HEK293T (cell line): ENCODE measurements at places on chromosomes 3 and 15.

DNA sequence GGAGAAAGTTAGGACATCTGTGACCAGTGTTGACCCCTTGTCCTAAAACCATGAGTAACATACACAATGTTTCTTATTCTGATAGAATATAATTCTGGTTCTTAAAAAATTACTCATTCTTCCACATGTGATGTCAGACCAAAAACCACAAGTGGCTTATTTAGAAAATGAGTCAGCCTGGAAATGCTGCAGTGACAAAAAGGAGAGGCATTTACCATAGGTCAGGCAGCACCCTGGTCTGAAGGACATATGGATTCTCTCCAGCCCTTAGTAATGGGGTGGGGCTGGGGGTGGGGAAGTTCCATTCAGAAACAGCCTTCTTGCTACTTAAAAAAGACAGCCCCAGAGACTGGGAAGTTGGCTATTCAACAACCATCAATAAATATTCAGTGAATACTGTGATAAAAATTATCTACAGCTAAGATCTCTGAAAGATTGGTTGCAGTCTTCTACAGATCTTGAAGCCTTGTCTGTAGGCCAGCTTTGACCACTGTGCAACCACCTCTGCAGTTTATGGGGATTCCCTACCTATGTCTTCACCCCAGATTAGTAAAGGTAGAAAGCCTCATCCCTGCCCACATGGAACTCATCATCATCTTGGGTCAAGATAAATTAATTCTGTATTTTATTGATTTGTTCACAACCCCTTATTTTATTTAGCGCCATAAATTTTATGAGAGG is 34.9 kb upstream of the TIMP4 start:
- no peak for DNase-seq

- DNase-seq: no peak
Measured at GRCh38 chr3:136856665-136857064, 5.3 kb upstream of the NCK1 start.

DNA sequence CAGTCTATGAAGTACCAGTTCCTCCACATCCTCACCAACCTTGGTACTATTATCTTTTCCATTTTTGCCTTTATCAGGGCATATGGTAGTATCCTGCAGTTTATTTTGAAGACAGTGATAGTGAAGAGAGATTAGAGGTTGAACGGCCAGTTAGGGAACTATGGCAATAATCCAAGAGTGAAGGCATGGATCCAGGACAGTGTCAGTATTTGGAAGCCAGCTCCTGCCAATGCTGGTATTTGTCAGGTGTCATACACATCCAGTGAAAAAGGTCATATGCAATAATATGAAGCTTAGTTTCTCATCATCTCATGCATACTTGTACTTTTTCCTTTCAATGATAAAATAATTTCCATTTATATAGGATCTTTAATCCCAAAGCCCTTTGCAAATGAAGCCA is 56.8 kb upstream of the KCNMB2 start:
- DNase-seq: no peak

DNA sequence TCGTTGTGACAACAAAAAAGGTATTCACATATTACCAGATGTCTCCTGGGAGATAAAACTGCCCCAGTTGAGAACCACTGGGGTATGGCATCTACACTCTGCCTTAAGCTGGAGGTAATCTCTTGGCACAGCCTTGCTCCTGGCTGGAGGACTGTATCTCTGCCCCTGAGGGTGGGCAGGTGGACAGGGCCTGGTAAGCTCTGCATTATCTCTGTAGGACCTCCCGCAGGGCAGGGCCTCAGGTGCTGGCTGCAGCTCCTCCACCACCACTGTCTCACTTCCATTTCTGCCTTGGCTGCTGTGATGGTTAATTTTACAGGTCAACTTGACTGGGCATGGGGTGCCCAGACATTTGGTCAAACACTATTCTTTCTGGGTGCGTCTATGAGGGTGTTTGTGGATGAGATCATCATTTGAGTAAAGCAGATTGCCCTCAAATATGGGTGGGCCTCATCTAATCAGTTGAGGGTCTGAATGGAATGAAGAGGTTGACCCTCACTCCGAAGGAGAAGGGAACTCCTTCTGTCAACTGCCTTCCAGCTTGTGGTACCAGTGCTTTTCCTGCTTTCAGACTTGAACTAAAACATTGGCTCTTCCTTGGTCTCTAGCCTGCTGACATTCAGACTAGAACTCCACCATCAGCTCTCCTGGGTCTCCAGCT is 9.8 kb upstream of the RHCG start:
- no peak for DNase-seq

DNA sequence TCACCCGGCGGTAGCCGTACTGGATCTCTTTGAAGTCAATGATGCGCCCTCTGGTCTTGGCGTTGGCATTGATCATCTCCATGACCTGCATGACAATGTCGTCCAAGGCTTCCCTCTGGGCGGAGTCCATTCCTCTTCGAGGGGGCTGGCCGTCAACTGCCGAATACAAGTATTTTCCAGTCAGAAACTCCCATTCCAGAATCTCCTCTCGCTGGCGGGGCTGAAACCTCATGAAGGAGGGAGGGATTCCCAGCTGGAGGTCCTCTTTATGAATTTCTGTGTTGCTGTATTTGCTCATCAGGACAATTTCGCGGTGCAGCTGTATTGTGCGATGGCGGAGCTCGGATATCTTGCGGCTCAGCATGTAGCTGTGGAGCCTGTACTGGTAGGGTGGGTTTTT is 73.4 kb downstream of the CHSY1 start:
- no peak for DNase-seq

DNA sequence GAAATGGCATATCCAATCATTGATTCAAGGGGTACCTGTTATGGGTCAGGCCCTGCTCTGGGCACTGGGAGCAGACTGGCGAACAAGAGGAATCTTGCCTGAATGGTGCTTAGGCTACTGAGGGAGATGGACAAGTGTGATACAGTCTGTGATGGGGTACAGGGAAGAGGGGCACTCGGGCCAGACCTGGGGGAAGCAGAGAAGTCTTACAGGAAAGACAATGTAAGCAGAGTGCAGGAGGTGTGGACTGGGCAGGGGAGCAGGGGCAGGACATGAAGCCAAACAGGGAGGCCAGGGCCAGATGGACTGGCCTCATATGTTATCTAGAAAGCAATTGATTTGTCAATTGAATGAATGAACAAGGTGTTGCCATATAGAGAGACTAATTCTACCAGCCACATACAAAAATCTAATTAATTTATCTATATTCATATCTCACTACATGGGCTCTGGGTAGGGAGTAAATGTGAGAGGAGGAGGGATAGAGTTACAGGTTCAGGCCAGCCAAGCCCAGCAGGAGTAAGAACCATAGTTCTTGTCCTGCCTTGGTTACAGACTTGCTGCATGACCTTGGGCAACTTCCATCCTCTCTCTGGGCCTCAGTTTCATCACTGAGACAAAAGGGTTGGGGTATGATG is 3.6 kb upstream of the IGDCC4 start:
- DNase-seq: no peak
